ENCODE measurements at places on chromosomes 5 and 9.

- no peak for DNase-seq
Observed at GRCh38 chr9:126485662-126486061, 128.1 kb upstream of the LMX1B start.

DNA sequence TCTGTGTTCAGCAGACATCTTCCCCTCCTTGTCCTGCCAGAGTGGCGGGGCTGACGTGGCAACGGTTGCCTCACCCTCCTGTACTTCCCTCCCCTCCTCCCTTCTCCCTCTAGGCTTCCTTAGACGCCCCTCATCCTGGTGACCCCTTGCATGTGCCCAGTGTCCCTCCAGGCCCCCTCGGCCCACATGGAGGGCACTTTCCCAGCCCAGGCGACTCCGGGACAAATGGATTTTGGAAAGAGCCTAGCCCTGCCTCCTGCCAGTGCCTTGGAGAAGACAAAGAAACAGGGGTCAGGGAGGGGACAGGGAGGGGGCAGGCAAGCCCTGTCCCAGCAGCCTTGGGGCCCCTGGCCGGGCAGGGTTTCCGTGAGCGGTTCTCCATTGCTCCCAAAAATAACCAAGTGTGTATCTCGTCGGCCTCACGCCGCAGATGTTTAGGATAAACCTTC is 38.3 kb upstream of the NEURL1B start:
- no peak for DNase-seq

- DNase-seq, result no peak
Observed at GRCh38 chr9:92535940-92536850, at the start of gene ECM2. TSS of gene ECM2 (minus strand) at chr9:92535990. CDS start at chr9:92522866, 13,124 bp downstream.

DNA sequence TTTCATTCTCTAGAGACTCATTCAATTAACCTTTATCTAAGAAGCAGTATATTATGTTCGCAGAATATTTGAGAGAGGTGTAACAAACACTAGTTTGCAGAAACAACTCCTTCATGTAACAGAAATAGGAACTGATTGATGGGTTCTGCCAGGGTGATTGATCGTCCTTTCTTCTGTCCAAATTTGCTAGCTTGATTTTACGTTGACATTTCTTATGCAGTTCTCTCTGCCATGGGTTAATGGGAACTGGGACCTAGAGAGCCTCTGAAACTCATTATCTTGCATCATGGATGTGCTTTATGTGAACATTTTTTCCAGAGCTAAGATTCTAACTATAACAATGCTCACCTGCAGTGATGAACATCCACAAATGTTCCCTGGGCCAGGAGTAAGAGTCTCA is 107.0 kb downstream of the SLC24A2 start:
- DNase-seq, result no peak

DNA sequence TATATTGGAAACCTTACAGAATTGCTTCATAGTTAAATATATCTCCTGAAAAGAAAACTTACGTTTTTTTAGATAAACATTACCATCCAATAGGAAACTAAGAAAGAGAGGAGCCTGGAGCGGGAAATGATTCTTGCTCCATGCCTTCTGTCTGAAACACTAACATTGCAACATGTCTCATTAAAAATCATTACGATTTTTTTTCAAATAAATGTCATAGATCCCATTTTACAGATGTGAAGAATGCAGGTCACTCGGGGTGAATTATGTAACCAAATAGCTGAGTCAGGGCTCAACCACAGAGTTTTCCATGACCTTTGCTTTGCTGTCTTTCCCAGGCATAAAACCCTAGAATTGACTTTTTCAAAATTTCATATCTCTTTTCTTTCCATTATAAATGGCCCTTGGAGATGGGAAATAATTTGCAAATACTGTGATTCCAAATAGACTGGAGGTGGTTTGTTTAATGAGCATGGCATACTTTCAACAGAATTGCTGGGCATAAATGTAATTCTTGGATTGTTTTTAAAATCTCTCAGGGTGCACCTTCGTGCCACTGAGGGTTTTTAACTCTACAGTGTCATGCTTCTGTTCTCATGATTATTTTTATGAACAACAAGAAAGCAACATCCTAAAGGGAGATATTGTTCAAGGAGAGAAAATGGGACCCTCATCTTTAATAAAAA is 302.8 kb downstream of the EBF1 start:
- no peak for DNase-seq

- DNase-seq, result no peak
Observed at GRCh38 chr5:131999441-132000240, 11.8 kb downstream of the ACSL6 start.

- no peak for DNase-seq
Observed at GRCh38 chr9:78539188-78539587, 242.3 kb downstream of the PSAT1 start.

DNA sequence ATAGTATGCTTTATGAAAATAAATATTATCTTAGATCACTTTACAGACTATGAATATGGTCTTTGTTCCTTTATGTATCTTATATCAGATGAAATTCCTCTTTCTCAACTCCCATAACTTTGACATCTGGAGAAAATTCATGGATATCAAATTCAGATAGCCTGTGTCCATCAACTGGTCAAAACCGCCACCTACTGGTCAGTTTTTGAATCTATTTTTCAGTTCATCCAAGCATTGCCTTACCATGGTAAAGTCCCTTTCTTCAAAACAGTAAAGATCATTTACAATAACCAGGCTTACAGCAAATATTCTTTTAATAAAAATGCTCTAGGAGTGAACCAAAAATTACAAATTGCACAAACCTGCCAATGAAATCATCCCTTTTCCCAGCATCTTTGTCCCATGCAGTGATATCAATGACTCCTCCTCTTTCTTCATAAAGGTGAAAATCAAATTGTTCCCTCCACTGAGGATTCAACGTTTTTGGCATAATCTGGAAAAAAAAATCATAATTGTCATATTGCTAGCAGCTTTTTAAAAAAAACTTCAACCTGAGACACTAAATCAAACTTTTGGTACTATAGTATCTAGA is 290.5 kb downstream of the SLF1 start:
- no peak for DNase-seq

DNA sequence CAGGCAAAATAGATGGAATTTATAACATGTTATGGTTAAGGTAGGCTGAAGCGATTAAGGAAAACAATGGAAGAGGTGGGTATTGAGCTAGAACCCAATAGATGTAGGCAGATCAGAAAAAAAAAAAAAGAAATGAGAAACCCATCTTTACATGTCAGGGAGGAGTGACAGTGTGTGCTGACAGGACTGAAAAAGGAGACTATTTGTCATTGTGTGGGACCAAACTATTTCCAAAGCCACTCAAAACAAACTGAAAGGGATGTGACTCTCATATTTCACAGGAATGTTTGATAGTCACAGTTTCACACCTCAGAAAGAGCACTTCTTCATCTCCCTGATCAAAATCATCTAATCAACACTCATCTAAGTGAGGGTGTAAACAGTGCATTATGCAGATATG is 122.3 kb upstream of the KIF2A start:
- DNase-seq, result no peak

GRCh38 chr9:111815285-111816070 is 20.7 kb upstream of the SHOC1 start:
- DNase-seq, result no peak

DNA sequence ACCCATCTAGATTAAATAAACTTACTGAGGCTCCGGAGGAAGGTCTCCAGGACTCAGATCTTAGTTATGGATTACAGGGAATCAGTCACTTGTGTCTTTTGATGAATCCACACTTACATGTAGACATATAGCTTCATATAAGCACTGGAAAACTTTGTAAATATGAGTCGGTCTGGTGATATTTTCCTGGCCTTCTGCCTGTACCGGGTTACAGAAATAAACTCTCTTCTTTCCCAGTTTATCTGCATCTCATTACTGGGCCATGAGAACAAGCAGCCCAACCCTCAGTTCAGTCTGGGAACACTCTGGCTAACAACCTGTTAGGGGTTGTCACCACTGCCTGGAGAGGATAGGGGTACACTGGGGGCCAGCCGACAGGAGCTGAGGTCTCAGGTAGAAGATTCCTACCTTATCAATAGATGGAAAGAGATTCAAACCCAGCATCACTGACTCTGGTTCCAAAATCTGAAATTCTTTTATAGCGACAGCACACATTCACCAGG is 59.1 kb downstream of the THBS4 start:
- DNase-seq, result no peak

GRCh38 chr5:122906768-122907167 is 61.4 kb downstream of the SNX24 start:
- no peak for DNase-seq

- no peak for DNase-seq
Observed at GRCh38 chr9:15416880-15417279, 5.8 kb upstream of the SNAPC3 start.

DNA sequence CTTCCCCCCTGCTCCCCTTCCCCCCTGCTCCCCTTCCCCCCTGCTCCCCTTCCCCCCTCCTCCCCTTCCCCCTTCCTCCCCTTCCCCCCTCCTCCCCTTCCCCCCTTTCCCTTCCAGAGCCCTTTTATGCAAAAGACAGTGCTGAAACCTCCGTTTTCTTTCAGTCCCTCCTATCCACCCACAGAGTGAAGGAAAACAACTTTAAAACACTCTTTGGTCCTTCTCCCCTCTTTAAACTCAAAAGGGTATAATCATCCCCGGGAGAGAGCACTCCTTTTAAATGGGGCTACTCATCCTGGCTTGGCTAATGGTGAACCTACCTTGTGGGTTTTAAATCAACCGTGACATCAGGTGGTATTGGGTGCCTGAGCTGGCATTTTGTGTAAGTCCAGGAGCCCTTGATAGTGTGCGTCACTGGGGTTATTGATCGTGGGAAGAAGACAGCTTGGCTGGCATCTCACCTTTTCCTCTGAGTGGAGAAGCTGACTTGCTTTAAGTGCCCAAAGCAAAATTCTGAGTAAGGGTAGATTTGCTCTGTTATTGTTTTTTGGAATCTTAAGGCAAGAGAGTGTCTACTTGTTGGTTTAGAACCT is 2.7 kb downstream of the LARP1 start:
- no peak for DNase-seq

- DNase-seq, result no peak
Observed at GRCh38 chr9:121206516-121207370, 5.1 kb upstream of the RAB14 start.

DNA sequence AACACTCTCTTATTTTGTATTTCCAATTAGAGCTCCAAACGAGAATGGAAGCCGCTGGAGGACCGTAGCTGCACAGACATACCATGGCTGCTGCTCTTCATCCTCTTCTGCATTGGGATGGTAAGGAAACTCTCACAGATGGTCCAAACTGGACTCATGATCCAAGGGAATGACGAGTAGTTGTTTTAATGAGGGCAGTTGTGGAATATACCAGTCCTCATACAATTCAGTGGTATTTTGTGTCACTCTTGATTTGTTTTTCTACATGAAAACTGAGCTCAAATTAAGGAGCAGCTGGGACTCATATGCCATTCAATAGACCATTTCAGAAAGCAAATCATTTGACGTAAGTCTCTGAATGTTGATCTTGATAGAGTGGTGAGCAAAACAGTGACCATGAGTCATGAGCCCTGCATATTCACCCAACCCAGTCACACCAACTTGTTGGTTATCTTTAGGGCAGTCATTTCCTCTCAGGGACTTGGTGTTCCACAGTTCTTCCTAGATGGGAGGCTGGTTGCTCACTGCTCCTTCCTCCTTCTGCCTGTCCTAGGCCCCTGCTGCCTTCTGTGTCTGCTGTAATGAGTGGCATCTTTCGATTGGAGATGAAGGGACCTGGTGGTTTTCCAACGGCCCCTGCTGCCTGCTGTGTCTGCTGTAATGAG is 54.9 kb downstream of the SLC44A1 start:
- no peak for DNase-seq

GRCh38 chr5:114252226-114252625 is 109.6 kb upstream of the KCNN2 start:
- DNase-seq, result no peak

- DNase-seq, result no peak
Observed at GRCh38 chr9:105073147-105073546, 145.2 kb upstream of the ABCA1 start.

DNA sequence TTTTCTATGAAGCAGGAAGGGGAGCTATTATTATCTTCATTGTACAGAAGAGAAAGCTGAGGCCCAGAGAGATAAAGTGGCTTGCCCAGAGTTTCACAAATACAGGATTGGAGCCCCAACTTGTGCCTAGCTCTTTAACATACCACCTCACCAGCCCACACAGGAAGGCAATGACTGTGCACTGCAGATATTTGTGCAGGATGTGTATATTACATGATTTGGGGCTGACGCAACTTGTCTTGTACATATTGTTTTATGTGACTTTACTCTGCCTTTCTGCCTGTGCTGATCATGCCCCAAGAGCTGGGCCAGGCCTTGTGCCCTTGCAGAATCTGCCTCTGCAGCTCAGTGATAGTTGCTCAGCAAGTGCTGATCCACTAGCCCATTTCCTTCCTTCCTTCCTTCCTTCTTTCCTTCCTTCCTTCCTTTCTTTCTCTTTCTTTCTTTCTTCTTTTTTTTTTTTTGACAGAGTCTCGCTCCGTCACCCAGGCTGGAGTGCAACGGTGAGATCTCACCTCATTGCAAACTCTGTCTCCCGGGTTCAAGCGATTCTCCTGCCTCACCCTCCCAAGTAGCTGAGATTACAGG is 106.6 kb upstream of the TBCA start:
- DNase-seq, result no peak

- no peak for DNase-seq
Observed at GRCh38 chr9:14353222-14354056, 39.5 kb upstream of the NFIB start.

GRCh38 chr9:94065535-94065961 is 18.7 kb upstream of the PTPDC1 start:
- no peak for DNase-seq

- DNase-seq, result no peak
Observed at GRCh38 chr9:118643118-118643517, 726.1 kb downstream of the BRINP1 start.

DNA sequence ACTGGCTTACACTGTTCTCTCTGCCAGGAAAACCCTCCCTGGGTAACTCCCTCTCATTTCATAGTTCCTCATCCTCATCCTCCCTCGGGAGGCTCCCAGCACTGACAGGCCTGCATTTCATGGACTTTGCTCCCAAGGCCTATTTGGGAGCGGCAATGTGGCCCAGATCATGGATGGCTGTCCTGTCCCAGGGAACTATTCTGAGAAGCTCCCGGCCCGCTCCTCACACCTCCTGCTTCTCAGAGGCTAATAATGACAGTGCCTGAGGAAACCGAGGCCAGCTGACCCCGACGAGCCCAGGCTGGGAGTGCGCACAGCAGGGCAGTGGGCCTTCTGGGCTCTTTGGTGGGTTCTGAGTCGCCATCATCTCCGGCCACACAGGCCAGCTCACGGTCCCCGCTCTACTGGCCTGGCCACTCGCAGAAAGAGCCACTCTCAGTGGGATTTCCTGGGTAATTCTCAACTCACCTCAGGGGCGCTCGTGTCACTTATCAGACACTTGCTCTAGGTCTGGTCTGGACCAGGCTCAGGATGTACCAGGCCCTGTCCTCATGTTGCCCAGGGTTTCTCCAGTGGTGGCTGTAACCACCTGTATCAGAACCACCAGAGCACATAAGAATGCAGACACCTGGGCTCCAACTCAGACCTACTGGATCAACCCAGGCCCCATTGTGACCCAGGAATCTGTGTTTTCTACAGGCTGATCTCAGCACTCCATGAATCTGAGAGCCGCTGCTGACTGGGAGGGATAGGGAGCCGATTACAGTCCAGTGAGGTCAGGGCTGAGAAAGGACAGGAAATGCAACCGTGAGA is 2.0 kb upstream of the DOLPP1 start:
- DNase-seq, result no peak

- no peak for DNase-seq
Observed at GRCh38 chr9:116817762-116818161, 130.7 kb downstream of the TRIM32 start.

- DNase-seq, result no peak
Observed at GRCh38 chr5:139215107-139215975, 17.2 kb upstream of the SIL1 start.
